NCI-H1417 treated with DMSO at 0.1 percent for 48 hours (cell line): ENCODE measurements at places on chromosomes 7 and 10.

DNA sequence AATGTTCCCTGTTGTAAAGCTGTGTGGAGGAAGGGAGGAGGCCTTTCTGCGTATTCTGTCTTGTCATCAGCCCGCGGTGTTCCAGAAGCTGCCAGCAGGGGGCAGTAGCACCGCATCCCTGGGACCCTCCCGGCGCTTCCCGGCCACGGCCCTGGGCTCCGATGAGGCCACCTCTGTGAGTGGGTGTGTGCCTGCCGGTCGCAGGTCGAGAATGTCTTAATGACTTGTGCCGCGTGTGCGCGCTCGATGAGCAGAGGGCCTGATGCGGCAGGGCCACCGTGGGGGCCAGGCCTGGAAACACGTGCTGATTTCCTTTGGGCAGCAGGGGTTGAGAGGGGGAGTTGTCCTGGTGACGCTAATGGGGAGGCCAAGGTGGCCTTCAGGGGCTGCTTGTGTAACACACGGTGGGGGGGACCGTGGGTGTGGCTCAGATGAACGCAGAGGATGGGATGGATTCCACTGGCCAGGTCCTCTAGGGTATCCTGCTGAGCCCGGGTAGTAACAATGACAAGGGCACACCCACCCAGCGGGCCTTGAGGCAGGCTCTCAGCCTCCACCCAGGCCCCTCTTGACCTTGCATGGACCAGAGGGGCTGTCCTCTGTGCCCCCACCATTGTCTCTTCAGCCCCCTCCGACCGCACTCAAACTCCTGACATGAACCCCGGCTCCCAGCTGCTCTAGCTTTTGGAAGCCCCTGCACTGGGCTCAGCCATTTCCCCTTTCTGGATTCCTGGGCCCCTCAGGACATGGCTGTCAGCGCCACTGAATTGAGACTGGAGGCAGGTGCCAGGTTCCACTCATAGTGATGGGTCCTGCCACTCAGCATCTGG lies 135.9 kb upstream of the PODXL start:
- DNase-seq, result no peak

- no peak for DNase-seq
Observed at GRCh38 chr7:121666306-121666705, 206.7 kb upstream of the PTPRZ1 start.

GRCh38 chr10:119241066-119241465 lies 33.7 kb downstream of the GRK5 start:
- no peak for DNase-seq

GRCh38 chr7:120806669-120807068 lies 51.3 kb downstream of the TSPAN12 start:
- no peak for DNase-seq

GRCh38 chr7:45020915-45021314 lies 20.9 kb downstream of the CCM2 start:
- no peak for DNase-seq

- no peak for DNase-seq
Observed at GRCh38 chr10:96260014-96260413, 11.4 kb downstream of the BLNK start.

DNA sequence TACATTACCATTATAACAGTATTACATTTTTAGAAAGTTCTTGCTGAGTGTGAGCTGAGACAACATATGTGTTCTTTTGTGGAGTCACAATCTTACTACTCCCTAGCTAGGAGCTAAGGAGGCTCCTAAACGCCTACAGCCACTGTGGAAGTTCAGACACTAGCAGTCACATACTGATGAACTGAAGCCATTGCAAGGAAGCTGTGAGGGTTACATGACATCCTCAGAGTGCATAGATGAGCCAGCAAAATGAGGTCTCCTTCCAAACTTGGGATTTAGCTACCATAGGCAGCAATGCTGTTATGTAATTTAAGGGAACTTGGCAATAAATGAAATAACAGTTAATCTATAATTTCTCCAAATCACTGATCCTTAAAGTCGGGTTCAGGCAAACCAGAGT lies 10.8 kb upstream of the ST7 start:
- no peak for DNase-seq

- DNase-seq, result no peak
Observed at GRCh38 chr10:49575489-49576072, 34.5 kb upstream of the SLC18A3 start.

DNA sequence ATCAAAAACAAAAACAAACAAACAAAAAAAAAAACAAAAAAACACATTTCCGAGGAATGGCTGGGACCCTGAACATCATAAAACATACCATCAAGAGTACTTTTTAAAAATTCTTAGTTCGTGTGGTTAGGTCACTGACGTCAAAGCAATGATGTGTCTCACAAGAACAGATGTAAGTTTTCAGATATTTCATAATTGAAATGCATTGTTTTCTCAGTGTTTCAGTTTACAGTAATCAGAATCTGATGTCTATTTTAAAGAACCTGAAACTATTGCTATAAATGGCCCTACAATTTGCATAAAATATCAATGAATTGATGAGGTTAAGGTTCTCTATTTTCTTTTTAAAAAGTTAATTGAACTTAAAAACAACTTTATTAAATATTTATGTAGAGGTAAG lies 103.7 kb upstream of the HGF start:
- DNase-seq, result no peak

DNA sequence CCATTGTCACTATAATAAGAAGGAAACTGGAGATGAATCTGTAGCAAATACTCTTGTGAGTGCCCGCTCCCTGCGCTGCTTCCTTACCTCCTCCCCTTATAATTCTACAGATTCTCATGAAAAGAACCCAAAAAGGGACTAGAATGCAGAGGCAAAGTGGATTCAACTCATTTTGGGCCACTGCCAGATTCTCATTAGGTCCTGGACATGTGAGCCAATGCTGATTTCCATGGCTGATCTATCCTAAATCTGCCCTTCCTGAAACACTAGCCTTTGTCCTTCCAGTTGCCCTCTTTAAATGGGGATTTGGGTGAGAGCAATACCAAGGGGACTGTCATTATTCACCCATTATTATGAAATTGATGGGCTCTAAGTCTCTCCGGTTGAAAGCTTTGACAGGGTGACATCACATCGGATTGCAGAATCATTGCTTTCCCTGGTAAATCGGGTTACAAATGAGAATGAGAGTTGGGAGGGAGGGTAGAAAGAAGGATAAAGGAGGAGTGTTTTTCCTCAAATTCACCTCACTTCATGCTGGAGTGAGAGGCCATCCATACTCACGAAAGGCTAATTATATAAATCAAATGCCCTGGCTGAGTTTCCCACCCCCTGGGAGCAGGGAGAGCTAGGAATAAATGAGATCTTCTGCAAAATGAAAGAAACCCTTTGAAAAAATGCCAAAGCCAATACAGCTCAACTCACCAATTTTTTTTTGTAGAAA lies 37.5 kb downstream of the PTN start:
- no peak for DNase-seq

GRCh38 chr10:49133706-49134248 lies at the start of gene FAM170B:
FAM170B (minus strand) TSS chr10:49134021; CDS start chr10:49133918, 103 bp downstream.
- DNase-seq, result no peak

DNA sequence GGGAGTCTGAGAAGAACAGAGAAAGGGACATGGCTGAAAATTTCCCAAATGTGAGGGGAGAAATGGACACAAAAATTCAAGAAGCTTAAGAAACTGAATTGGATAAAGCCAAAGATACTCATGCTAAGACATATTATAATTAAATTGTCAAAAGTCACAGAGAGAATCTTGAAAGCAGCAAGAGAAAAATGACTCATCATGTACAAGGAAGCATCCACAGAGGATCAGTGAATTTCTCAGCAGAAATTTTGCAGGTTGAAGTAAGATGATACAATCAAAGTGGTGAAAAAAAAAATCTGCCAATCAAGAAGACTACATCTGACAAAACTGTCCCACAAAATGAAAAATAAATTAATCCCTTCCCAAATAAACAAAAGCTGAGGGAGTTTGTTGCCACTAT lies 56.8 kb downstream of the MPP7 start:
- no peak for DNase-seq

GRCh38 chr7:116732788-116733694 lies 61.0 kb downstream of the MET start:
- DNase-seq, result no peak

GRCh38 chr7:112070674-112071256 lies 135.4 kb downstream of the DOCK4 start:
- DNase-seq, result no peak

- DNase-seq, result no peak
Observed at GRCh38 chr7:44411306-44411705, 79.2 kb downstream of the NUDCD3 start.

DNA sequence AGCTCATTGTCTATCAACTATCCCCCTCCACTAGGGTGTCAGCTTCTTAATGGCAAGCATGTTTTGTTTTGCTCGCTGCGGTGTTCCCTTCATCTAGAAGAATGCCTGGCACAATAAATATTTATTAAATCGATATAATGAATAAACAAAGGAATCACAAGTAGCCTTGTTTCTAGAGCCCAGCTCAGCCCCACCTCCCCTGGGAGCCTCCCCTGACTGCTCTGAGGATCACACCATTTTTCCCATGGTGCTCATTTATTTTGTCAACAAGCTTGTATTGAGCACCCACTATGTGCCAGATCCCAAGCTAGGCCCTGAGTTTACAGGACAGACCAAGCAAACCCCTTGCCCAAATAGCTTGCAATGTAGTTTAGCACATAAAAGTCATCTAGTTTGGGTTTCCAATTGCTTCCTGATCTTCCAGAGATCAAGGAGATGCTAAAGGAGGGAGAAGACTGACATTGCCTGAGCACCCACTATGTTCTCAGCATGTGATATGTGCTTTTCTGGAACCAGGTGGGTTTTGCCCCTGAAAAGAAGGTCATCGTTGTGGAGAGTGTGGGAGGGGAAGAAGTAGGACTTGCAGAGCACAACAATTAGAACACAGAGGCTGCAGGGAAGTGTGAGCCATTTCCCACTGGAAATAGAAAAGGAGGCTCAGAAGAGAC lies 42.3 kb upstream of the GPAM start:
- DNase-seq, result no peak

GRCh38 chr7:96685353-96685752 lies 24.3 kb downstream of the SEM1 start:
- DNase-seq, result no peak

DNA sequence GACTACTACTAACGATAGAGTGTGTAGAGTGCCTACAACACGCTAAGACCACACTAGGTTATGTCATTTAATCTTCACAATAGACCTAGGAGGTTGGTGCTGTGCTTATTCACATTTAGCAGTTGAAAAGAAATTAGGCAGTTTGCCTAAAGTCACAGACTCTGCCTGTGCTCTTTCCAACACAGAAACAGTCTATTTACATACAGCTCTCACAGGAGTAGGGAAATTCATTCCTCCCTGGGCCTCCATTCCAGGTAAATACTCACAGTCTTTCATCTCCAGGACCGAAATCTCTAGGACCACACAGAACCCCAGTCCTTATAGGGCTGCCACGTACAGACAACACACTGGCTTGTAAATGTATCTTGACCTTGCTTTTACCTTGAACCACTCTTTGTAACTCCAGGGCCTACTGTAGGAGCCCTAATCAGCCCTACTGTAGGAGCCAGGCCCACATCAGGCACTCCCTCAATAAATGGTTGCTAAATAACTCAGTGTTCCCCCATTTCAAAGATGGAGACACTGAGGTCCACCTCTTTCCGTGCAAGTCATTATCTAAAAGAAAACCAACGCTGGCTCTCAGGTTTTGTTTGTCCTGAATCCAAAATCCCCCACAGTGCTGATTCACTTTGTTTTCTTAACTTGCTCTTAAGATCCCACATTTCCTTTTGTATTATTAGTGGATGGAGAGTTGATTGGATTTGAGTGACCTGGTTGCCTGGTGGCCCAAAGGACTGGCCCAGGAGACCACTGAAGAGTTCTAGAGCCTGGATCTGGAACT lies 146.9 kb downstream of the KCNMA1 start:
- no peak for DNase-seq

GRCh38 chr10:14118953-14119352 lies 211.8 kb downstream of the FRMD4A start:
- DNase-seq, result no peak

DNA sequence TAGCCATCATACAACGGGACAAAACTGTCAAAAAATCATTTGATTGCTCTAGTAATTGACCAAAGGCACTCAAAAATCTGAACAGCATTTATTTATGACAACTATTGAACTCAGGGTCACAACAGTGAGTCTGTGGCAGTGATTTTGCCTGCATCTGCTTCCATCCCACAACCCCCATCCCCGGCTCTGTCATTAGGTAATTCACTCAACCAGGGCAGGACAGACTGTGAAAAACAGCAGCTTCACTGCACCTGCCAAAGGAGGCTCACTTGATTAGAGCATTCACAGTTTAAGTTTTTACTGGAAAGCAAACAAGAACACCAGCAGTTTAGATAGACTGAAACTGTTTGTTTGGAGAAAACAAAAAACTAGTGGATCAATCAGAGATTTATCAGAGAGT lies 22.2 kb downstream of the NRCAM start:
- no peak for DNase-seq

DNA sequence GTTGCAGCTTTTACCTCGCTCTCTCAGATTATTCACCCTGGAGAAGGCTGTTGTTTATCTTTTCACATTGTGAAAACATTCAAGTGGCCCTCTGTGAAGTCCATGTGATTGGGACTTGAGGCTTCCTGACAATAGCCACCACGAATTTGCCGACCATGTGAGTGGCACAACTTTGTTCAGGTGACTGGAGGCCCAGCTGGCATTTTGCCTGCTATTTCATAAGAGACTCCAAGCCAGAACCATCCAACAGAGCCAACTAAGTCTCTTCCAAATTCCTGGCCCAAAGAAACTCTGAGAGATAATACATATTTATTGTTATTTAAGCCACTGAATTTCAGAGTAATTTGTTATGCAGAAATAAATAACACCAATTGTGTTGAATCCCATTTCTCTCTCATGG lies 38.2 kb upstream of the CCSER2 start:
- DNase-seq, result no peak
